Activated CD8-positive, alpha-beta T cell treated with anti-CD3 and anti-CD28 coated beads, Interleukin-2, amount 10 ng/mL, durations not matched to agents 7 days and 5 days (primary cell): ENCODE measurements at places on chromosomes 3 and 15. TPM values are rescaled to one million over a fixed set of nuclear protein-coding genes. Genes with fewer than 3 reads are reported as not detected.
A peak's percentile ranks its signal among the peaks of the same experiment; 100 is the strongest.

SLC28A1 gene
- not detected for total RNA-seq

ISL2 gene
- total RNA-seq: 0.32 TPM

OXSM gene
- total RNA-seq: 13.0 TPM

ECE2 gene
- not detected for total RNA-seq

LMAN1L gene
- total RNA-seq: 1.0 TPM

BDH1 gene
- 166 TPM for total RNA-seq

DNA sequence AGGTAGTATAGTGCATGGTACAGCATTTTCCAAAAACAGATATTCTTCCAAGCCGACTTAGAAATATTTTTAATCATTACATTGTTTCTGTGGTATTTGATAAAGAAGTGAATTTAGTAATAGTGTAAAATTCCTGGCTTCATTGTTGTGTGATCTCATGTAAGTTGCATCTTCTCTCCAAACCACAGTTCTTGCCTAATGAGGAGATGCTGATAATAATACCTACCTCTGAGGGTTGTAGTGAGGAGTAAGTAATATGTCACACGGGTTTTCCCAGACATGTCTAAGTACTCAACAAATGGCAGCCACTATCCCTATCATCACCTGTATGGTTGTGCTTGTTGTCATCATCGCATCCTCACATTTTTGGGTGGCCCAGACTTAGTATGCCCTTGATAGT, 167.3 kb downstream of the SLCO3A1 start:
- DNase-seq: no peak

- no peak for DNase-seq
Measured at GRCh38 chr15:31471731-31472430, 145.2 kb downstream of the KLF13 start.

DNA sequence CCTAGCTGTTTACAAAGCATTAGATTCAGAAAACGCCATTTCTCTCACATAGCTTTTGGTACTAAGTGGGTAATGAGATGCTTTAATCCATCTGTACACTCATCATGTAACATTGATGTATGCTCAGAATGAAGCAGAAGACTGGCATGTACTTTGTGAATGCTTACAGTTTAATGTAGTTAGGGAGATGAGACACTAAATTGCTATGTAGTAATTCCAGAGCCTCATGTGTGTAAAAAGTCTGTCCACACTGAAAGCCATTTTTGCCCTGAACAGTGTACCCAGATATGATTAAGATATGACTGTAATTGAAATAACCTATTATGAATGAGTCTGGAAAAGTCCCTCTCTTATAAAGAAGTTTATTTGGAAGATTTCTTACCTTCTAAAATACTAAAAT, 66.5 kb downstream of the ARMC8 start:
- DNase-seq: no peak

GRCh38 chr3:124230998-124231397, 239.1 kb upstream of the ROPN1 start:
- DNase-seq: no peak

- peak; percentile 33 for DNase-seq
Measured at GRCh38 chr15:62165104-62165792, at the start of gene C2CD4B. Gene C2CD4B, minus strand, starts transcription at chr15:62165285. Its CDS starts 301 bp downstream, at chr15:62164984.

DNA sequence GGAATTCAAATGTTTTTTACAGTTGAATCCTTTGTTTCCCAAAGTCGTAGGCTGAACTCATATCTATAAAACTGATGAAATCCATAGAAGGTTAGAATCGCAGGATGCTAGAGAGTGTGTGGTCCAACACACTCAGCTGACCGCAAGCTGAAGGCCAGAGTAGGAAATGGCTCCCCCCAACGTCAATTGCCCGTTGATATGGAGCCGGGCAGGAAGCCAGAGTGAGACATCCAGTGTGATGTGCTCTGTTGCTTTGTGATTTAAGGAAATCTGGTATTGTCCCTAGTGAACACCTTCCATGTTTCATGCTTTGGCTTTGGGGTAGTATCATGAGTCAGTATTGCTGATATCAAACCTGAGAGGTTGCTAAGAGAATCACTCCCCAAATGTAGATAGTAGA, 5.8 kb upstream of the MEX3B start:
- DNase-seq: no peak

GRCh38 chr3:78046566-78046965, 1006.7 kb downstream of the ROBO2 start:
- DNase-seq: no peak
